ENCODE measurements at places on chromosomes 13 and 19.

- DNase-seq, result no peak
These were observed 10.7 kb upstream of the SULT2A1 start for GRCh38 chr19:47896773-47897172.

- DNase-seq, result no peak
These were observed 254.9 kb upstream of the KLF12 start for GRCh38 chr13:74389056-74389455.

- no peak for DNase-seq
These were observed 24.5 kb downstream of the UQCRFS1 start for GRCh38 chr19:29188289-29189032.

GRCh38 chr13:111120422-111120821 lies 5.3 kb downstream of the ARHGEF7 start:
- no peak for DNase-seq

- no peak for DNase-seq
These were observed 1.2 kb upstream of the PLEKHG2 start for GRCh38 chr19:39411081-39411831.

DNA sequence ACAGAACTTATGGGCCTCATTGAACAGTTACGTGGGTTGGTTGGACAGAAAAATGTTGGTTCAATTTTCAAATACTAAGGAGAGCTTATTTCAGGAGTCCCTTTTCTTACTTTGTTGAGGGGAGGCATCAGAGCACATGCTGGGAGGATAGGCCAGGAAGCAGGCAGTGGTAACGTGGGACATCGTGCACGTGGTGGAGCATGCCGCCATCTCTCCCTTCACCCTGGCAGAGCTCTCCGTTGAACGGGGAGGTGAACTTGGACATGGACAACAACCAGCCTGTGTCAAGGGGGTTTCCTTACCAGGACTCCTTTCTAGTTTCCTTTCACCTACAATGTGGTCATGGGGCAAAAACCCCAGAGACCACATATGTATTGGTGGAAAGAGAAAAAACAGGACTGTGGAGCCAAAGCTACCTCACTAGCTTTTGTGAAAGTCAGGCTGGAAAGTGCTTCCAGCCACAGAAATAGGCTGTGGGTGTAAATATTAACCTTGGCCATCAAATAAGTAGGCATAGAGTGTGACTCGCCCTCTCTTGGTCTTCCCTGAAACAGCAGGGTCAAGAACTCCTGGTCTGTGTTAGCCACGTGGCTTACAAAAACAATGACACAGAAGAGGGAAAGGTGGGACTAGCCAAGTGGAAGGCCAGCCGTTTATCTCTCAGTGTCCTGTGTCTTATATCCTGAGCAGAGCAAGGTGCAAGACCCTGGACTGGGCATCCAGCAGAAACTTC lies 14.4 kb downstream of the MICOS13 start:
- no peak for DNase-seq

GRCh38 chr19:30227661-30228112 lies 144.5 kb upstream of the ZNF536 start:
- DNase-seq, result no peak

GRCh38 chr13:74193391-74193790 lies 59.2 kb upstream of the KLF12 start:
- DNase-seq, result no peak

DNA sequence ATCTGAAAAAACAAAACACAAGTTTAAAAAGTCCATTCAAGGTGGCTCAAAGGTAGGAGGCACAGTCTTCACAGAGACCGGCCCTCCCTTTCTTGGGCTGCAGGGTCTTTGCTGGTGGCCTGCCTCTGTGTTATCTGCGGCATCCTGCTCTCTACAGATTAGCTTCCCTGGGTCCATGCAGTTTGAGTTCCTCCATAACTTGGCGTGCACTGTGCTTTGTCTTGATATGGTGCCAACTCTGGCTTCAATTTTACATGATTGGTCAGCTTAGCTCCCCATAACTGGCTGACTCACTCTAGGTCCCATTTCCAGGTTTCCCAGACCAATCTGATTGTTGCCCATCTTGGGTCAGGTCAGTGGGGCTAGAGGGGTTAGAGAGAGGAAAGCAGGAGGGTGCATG lies 41.8 kb downstream of the TPT1 start:
- DNase-seq, result no peak

DNA sequence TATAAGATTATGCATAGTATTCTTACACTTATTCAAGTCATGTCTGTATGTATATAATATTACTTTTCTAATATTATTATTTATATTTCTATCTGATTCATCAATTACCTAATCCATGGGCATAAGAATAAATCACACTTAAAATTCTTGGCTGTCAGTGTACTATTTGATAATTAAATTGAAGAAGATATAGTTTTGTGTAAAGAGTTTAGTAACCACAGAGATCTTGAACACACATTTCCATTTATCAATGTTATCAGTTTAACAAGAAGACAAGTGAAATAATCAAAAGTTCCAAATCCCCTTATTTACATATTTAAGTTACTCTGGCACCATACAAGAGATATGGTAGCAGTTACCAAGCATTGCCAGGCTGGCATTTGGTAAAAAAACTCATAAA lies 244.5 kb downstream of the OXGR1 start:
- no peak for DNase-seq

DNA sequence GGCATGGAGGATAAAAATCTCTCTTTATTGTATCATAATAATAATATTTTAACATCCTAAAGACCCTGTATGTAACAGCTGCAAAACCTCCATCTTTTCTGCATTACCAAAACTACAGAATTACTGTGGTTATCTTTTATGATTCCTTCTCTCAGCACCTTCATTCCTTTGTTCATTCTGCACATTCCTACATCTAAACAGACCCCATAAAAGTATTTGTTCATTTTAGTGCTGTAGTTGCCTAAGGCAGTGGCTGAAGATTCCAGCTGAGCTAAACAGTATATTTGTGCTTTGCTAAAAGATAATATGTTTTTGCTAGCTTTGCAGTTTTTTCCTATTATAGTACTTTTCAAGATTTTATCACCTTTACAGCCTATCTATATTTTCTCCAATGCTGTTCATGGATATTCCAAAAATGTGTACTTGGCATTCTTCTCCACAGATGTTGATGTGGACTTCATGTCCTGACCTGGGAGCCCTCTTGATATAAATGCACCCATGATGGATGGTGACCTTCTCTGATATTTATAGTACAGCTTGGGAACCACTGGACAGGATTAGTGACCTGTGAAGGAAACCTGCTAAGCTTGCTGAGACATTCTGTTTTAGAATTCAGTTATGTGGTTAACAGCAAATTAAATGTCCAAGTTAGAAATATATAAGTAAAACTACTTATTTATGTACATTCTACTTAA lies 2832.9 kb upstream of the PCDH20 start:
- no peak for DNase-seq

DNA sequence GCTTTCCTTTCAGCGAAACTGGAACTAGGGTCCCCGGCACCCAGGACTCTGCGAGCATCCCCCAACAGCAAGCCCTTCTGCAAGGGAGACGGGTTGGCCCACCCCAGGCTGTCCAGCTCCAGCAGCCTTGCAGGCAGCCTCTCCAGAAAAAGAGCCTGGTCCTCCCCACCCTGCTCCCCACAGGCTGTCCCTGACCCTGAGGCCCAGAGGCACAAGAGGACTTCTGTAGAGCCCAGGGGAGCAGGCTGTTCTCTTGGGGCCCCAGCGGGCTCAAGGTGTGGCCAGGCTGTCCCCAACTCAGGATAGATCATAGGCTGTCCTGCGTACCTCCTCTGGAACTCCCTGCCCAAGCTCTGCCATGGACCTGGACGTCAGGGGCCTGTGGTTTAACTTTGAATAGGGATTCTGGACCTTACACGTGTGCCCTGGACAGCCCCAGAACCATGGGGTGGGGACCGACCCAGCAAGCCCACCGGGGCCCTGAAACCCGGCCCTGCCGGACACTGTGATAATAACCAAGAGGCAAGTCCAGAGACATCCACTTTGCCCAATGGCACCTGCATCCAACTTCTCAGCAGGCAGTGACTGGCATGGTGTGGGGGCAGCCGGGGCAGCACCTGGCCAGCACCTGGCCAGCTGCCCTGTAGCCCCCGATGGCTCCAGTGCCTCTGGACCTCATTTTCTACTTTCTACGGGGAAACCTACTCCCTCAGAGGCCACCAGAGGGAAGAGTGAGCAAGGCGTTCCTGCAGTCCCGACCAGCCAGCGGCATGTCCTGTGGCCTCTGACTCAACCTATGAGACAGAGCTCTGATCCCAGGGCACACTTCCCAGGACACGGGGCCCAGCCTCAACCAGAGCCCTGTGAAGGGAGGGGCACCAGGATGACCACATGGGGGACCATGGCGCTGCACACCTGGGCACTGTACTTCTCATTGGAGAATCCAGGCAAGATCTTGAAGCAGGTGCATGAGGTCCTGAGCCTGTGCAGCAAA lies 50.9 kb upstream of the TPM4 start:
- no peak for DNase-seq

GRCh38 chr13:106756446-106756845 lies 188.5 kb upstream of the ARGLU1 start:
- no peak for DNase-seq

- DNase-seq, result no peak
These were observed 60.0 kb upstream of the LRCH1 start for GRCh38 chr13:46492946-46493345.

DNA sequence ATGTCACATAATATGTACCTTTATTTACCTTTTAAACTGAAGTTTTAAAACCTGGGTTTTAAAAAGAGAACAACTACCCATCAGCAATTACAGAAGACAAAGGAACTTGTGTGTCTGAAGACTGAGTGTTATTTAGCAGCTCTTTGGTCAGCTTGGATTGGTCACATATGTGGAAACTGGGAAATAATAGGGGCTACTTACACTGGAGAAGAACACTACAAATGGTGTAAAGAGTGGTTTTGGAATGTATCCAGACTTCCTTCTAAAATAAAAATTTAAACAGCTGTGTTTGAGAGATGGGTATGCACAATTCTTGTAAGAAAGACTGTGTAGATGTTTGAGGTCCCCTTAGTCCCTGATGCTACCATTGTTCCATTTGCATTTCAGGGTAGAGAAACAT lies 13.3 kb downstream of the TNFRSF19 start:
- DNase-seq, result no peak

DNA sequence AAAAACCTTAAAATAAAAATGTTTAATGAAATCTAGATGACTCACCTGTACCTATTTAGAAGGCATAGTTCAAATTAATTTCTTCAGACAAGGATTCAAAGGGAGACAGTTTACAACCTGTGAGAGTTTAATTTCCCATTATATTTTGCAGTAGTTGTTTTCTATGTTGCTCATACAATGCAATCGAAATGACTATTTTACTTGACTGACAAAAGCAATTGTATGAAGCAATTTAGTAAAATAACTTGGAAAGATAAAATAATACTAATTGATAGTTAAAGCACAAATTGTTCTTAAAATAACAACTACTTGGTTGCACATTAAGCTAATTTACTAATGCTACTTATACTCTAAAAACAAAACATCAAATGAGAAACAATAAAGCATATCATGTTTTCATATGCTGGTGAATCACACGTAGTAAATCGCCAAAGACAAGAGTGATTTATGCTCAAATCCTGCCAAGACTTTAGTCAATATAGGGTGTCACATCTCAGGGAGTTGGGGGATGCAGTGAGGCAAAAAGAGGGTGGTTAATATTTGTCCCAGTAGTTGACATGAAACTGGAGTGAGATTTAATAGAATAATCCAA lies 6.4 kb downstream of the DACH1 start:
- no peak for DNase-seq

- peak; percentile 97 for DNase-seq
These were observed at the start of gene ZNF699 for GRCh38 chr19:9309139-9309973. ZNF699 (minus strand) TSS chr19:9309838; CDS start chr19:9305119, 4,719 bp downstream.

DNA sequence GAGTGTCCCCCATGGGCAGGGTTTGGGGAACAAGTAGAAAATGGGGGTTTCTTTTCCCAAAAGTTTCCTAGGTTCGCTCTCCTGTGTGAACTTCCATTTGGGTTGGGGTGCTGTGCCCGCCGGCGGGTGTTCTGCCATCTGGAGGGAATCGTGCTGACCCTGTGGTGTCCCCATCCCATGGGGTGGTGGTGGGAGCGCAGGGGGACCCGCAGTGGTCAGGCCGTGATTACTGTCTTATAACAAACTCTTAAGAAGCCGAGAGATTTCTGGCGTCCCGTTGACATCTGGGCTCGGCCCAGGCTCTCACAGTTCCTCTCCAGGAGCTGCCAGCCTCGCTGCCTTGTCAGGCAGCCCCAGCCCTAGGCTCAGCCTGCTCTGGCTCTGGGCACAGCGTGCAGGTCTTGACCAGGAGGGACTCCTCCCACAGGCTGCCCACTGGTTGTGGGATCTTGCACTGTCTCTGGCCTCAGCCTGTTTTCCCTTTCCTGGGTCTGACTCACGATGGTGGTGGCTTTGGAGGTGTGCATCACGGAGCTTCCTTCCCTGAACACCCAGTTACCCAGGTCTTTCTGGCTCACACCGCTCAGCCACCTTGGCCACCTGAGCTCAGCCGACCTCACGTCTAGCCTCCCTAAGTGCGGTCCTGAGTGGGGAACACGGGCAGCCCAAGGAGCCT lies 34.5 kb downstream of the PLEKHJ1 start:
- DNase-seq, result no peak

DNA sequence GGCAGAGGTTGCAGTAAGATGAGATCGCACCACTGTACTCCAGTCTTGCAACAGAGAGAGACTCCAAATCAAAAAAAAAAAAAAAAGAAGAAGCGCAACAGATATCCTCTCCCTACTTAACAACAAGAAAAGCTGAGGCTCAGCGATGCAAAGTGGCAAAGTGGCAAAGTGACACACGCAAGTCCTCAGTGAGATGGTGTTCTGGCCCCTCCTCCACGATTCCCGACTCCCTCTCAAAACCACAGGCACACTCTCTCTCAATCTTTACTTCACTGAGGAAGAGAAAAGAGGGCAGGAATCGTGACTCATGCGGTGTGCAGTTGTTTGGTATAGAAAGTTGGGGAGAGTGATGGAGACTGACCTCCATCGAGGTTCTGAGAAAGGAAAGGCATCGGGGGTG lies 12.6 kb downstream of the FFAR2 start:
- no peak for DNase-seq

DNA sequence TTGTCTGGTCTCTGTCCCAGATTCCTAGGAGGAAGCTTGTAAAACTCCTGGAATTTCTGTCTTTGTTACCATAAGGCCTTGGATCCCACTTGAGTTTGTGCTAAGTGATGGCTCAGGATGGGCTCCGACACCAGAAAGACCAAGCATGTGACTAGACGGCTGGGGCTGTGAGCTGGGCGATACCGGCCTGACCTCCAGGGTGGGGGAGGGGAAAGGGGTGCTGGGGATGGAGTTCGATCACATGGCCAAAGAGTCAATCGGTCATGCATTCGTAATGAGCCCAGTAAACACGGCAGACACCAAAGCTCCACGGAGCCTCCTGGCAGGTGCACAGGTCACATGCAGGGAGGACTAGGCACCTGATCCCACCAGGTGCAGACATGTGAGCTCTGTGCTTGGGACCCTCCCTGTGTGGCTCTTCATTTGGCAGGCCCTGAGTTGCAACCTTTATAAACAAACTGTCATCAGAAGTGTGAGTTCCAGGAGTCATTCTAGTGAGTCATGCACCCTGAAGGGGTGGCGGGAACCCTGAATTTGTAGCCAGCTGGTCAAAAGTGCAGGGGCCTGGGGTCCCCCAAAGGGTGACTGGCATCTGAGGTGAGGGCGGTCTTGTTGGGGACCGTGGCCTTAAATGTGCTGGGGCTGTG lies 27.1 kb downstream of the ELAVL1 start:
- no peak for DNase-seq
